ENCODE measurements at places on chromosomes 3 and 15.

DNA sequence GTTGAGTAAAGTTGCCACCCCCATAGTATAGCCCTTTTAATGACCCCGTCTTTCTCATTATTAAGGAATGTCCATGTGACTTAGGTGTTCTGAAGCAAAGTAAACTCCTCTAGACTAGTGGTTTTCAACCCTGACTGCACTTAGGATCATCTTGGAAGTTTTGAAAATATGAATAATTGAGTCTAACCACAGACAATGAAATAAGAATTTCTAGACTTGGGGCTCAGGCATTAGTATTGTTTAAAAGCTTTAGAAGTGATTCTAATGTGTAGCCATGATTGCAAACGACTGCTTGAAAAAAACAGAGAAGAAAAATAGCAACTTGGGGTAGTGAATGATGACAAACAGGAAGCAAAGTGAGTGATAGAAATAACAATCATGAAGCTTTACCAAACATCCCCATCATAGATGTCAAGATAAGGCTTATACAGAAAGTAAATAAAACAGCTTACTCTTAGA is 35.0 kb downstream of the ALCAM start:
- DNase-seq, result no peak

DNA sequence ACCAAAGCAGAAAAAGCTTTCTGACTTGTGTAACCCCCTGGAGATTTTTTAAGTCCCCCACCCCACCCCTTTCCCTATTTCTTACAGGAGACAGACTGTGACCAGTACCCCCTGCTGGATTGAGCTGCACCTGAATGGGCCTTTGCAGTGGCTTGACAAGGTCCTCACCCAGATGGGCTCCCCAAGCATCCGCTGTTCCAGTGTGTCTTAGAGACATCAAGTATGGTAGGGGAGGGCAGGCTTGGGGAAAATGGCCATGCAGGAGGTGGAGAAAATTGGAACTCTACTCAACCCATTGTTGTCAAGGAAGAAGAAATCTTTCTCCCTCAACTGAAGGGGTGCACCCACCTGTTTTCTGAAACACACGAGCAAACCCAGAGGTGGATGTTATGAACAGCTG is 64.1 kb downstream of the AAGAB start:
- no peak for DNase-seq

DNA sequence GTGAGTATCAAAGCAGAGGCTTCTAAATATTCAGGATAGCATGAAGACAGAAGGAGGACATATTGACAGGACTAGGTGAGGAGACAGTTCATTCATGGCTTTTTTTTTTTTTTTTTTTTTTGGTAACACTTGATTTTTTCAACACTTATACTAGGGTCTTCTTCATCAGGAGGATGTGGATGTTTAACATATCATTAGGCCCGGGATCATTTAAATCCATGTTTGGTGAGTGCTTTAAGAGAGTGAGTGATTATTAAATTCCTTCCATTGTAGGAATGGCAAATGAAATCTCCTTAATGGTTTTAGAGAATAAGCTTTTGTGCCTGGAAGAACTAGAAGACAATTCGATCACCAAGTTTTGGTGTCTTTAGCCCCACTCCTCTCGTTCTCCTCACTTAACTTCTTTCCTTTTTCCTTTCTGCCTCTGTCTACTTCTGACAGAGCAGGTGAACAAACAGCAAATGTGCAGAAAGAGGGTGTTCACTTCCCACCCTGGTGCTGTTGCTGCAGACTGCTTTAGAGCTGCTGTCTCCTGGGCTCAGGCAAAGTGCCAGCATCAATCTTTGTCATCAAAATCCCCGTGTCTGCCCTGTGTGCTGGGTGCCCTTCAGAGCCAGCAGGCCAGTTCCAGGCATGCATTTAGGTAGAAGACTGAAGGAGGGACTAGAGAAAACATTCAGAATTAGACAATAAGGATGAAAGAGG is 35.6 kb upstream of the RAB11A start:
- no peak for DNase-seq

DNA sequence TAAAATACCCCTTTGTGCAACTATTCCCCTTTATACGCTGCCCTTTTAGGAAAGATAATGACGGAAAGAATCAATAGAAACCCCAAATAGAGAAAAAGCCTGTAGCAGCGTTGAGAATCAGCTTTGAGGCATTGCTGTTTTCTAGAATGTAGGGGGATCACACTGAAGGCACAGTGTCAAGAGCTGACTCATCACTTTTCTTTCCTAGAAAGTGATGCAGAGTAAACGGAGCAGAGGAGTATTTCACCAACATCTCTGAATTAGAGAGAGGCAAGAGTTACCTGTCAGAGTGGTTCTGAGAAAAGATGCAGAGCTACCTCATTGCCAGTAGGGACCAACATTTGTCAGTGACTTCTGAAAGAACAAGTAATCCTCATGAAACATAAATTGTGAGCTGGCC is 269.8 kb upstream of the TMC3 start:
- DNase-seq, result no peak

GRCh38 chr3:189570916-189571315 is 60.3 kb upstream of the TP63 start:
- no peak for DNase-seq

DNA sequence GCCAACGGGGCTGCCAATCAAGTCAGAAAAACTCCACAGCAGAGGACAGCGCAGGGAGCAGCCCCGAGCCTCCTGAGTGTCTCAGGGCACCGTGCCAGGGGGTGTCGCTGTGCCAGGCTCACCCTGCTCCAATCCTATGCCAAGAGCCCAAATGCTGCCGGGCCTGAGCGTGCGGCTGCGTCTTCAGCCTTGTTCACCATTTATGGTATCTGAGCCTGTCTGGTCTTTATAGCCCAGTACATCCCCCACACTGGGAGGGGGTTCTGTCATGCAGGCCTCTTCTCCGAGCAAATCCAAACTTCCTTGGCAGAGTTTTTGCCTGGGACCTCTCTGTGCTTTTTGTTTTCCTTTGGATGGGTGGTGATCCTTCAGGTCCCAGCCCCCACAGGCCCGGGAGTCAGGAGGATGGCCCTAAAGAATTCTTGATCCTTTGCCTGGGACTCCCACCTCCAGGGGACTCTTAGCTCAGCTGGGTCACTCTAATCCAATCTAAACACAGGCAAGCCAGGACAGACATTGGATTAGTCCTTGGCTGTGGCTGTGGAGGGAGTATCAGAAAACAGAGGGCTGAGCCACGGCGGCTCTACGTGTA is 135.1 kb upstream of the HACD2 start:
- no peak for DNase-seq

- DNase-seq, result no peak
Measured at GRCh38 chr3:58324391-58325390, 8.0 kb upstream of the PXK start.

DNA sequence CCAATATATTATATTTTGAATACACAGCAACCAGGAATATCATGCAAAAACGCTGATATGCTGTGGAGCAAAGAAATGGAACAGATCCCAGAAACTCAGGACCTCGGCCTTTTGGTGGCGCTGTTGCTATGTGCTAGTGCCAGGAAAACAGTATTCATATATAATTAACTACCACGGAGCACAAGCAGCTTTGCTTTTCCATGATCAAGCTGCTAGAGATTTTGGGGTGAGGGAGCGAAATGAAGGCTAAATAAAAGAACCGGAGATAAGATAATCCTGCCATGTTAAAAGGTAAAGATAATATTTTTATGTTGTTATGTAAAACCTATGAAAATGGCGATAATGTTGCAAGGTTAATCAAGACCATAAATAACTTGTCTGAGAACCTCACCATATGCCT is 157.7 kb upstream of the FAM3D start:
- DNase-seq, result peak; percentile 21

- DNase-seq, result no peak
Measured at GRCh38 chr3:55297245-55297644, 189.9 kb downstream of the WNT5A start.
